ENCODE measurements at places on chromosomes 2 and 18.

DNA sequence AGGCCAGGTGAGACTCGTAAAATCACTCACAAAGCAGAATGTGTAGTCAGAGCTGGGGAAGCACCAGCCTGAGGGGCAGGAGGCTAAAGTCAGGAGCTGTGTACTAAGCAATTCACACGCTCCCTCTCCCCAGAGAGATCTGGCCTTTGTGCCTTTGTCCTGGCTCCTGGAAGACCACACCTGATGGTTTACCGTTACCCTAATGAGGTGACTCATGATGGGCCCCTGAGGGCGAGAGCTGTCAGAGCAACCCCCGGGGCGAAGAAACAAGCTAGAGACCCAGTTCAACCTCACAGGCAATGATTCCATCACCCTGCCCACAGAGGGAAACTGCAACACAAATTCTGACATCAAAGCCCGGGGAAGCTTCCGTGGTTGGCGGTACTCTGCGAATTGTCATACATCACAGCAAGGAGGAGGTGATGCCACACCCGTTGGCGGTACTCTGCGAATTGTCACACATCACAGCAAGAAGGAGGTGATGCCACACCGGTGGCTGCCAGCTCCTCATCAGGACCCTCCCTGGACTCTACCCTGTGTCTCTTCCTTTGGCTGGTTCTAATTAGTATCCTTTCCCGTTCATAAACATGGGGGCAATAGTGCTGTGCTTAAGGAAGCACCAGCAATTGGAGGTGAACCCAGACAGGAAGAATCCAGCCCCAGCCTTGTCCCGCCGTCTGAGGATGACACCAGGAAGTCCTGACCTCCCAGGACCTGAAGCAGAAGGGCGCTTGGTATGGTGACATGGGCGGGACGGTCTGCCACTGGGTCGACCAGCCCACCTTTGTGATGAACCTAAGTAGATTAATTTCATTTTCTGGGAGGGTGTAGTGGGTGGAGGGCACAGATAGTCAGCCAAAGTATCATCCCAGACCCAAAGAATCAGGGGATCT lies 30.5 kb downstream of the B3GNT7 start:
- ATAC-seq, result no peak

GRCh38 chr2:133821107-133821760 lies 253.0 kb upstream of the NCKAP5 start:
- ATAC-seq, result no peak

DNA sequence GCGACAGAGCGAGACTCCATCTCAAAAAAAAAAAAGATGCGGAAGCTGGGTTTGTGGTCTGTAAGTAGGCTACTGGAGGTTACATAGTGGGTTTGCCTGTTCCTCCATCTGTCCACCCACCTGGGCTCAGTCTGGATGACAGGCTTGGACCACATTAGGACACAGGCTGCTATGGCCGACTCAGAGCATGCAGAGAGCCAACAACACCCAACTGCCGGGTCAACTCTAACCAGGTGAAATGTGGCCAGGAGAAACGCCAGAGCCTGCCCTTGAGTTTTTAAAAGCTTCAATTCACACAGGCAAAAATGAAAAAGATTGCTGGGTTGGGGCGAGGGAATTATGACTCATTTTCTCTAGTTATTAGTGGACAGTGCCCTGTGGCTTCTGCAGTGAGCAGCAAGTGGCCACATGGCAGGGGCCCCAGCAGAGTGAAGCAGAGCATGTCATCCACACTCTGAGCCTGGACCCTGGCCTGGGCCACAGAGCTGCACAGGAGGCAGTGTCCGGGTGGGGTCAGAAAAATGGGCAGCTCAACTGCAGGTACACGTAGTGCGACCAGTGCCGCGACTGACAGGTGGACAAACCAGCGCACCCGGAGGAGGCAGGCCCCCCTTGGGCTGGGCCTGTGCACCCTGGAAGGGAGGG lies 67.4 kb downstream of the BIN1 start:
- ATAC-seq, result no peak

DNA sequence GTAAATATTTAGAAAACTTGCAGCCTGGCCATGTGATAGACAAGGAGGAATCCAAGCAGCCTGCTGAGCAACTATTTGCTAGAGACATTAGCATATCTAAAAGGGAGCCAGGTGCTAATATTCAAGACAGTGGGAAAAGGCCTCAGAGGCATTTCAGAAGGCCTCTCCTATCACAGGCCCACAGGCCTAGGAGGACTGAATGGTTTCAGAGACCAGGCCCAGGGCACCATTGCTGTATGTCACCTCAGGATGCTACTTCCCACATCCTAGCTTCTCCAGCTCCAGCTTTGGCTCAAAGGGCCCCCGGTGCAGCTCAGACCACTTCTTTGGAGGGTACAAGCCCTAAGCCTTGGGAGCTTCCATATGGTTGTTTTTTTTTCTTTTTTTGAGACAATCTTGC lies 3.8 kb downstream of the NAT8 start:
- no peak for ATAC-seq

- no peak for ATAC-seq
Observed at GRCh38 chr2:22957446-22957845, 427.5 kb upstream of the KLHL29 start.

DNA sequence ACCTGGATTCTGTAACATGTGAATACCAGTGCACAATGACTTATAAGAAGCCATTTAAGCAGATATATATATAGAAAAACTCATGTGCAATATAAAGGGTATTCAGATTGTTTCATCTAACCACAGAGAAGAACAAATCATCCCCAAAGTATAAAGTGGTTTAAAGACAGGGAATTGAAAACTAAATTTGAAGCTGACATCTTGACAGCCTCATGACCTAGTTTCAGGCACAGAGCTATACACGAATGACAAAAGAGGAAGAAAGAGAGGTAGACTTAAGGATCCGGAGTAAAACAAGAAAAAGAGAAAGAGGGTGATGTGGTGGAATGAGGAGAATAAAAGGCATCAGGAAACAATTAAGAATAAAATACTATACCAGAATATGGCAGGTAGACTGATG lies 194.5 kb downstream of the EPHA4 start:
- no peak for ATAC-seq

- no peak for ATAC-seq
Observed at GRCh38 chr2:31101701-31102100, 36.5 kb downstream of the GALNT14 start.

DNA sequence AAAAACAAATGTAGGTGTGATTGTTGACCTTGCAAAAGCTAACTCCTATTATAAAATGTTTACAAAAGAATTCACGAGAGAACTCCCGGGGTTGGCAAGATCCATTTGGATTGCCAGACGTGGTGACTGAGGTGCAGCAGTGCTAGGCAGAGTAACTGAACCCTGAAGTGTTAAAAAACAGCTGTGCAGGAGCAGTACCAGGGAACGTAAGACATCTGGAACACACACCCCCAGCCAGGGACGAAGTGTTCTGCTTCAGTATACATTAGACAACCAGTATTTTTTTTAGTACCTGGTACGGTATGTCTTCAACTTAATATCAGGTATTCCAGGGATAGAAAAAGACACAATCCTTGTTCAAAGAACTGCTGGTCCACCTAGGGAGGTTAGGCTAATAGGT lies 272.1 kb upstream of the EPAS1 start:
- ATAC-seq, result no peak

Data from SK-N-SH treated with all-trans-retinoic acid at 6 μM for 48 hours (cell line).